MM.1S (cell line): ENCODE measurements at places on chromosomes 16 and 17.

DNA sequence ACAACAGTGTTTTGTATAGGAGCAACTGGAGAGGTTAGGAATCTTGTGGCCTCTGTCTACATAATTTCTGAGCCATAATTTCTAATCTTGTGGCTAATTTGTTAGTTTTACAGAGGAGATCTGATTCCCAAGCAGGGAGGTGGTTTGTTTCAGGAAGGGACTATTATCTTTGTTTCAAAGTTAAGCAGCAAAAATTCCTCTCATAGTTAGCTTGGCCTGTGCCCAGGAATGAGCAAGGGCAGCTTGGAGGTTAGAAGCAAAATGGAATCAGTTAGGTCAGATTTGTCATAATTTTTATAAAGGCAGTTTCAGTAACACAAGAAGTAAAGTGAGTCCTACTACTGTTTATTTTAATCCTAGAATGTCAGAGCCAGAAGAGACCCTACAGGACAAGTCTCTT, 2.0 kb upstream of the RDM1 start:
- DNase-seq, result no peak
- H3K36me3 ChIP-seq, result no peaks in the 10 kb centered on the region
- H3K27ac ChIP-seq, result no peak overlapping the region
- no peak overlapping the region for H3K4me3 ChIP-seq

GRCh38 chr16:53224951-53225533, 170.3 kb downstream of the CHD9 start:
- no peak overlapping the region for H3K27ac ChIP-seq
- peak; percentile 19 for DNase-seq
- no peaks in the 10 kb centered on the region for H3K4me1 ChIP-seq
- no peaks in the 10 kb centered on the region; the same call in 1 of the 2 replicates for H3K36me3 ChIP-seq

GRCh38 chr16:17171250-17172143, 299.3 kb downstream of the XYLT1 start:
- DNase-seq, result no peak
- H3K27ac ChIP-seq, result no peak overlapping the region
- no peaks in the 10 kb centered on the region for H3K36me3 ChIP-seq
- H3K4me3 ChIP-seq, result no peak overlapping the region
- no peaks in the 10 kb centered on the region for H3K27me3 ChIP-seq

DNA sequence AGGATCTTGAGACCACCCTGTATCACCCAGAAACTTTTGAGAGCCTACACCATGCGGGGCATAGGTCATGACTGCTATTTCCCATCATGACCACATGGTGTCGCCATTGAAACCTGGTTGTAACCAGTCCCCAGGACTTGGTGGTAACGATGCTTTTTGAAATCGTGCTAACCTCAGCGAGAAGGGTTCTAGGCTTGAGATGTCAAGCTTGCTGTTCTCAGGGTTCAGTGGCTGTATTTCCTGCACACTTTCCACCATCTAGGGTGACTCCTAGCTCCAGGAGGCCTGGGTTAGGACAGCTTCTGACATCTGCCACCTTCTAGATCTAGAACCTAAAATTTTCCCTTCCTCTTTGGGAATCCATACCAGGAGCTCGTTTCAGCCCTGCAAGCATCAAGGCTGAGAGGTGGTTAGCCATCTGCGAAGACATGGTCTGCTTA, 13.0 kb upstream of the SPNS3 start:
- H3K36me3 ChIP-seq, result no peaks in the 10 kb centered on the region
- no peaks in the 10 kb centered on the region for H3K4me1 ChIP-seq
- H3K27me3 ChIP-seq, result no peaks in the 10 kb centered on the region
- peak; percentile 87 for DNase-seq

- no peak for DNase-seq
- no peaks in the 10 kb centered on the region for H3K27me3 ChIP-seq
- peak overlapping the region; percentile 86; the same call in 1 of the 2 replicates for H3K27ac ChIP-seq
- peak overlapping the region; percentile 81 for H3K4me3 ChIP-seq
- peaks cover 7% of the 10 kb centered on the region for H3K4me1 ChIP-seq
- no peaks in the 10 kb centered on the region; the same call in 1 of the 2 replicates for H3K36me3 ChIP-seq
Measured at GRCh38 chr17:44065668-44066203, 735 bp downstream of the LSM12 start.

DNA sequence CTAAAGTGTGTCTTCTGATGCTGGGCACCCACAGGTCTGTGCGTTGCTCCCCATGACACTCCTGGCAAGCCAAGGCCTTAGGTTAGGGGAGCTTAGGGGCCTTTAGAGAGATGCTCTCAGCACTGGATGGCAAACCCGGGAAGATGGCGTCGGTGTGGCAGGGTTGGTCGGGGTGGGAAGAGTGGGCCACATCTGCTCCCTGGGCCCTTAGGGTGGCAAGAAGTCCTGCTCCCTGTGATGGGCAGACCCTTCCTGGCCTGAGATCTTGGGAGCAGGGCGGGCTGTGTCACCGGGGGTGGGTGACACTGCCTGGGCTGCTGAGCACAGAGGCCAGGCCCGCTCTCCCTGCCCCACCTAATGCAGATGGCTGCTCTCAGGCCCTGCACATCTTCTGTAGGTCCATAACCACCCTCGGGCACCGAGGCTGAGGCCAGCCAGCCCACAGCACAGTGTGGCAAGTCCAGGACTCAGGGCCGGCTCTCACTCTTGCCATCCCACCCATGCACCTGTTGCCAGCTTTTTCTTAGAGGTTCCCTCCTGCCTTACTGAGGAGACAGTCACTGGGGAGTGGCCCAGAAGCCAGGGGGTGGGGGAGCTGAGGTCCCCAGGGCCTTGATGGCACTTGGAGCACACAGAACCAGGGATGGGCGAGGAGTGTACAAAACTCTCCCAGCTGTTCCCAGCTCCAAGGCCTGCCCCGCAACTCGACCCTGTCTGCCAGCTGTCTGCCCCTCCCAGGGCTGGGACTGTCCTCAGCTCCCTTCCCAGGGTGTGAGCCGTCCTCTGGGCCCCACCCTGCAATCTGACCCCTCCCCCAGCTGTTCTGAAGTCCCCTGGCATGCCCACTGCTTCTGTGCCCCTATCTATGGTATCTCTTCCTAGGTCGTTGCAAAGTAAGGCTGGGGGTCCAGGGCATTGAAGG, 4.4 kb upstream of the MTSS2 start:
- no peaks in the 10 kb centered on the region for H3K36me3 ChIP-seq
- no peak overlapping the region for H3K27ac ChIP-seq
- no peak overlapping the region for H3K4me3 ChIP-seq
- DNase-seq, result no peak
- H3K4me1 ChIP-seq, result no peaks in the 10 kb centered on the region

DNA sequence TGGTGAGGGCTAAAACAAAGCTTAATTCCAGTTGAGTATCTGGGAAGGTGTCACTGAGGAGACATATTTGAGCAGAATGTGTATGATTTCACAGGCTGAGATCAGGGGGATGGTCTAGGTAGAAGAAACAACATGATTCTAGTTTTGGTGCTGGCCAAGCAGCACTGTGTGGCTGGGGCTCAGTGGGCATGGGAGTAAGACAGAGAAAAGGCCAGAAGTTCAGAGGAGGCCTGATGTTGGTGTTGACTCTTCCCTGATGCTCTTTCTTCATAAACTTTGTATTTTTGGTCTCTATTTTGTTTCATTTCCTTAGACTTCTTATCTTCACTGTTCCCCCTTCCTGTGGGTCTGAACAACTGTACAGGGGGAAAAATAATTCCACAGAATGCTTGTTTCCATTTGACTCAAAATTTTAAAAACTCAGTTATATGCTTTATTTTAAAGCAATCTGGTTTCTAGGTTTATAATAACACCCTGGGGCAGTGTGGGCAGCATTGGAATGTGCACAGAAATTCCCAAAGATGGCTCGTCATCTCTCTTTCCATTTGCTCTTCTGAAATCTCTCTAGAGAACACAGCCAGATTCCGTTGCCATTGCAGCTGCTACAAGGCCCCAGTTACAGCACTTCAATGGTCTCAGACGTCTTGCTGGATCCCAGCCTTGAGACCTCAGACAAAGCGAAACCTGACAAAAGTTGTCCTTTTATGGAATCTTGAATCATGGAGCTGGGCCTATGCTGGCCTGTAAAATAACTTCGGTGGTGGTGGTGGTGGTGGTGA, 68.3 kb downstream of the SNX11 start:
- H3K27me3 ChIP-seq, result no peaks in the 10 kb centered on the region
- no peaks in the 10 kb centered on the region for H3K4me1 ChIP-seq
- H3K4me3 ChIP-seq, result no peak overlapping the region
- no peak for DNase-seq

- no peaks in the 10 kb centered on the region for H3K36me3 ChIP-seq
- H3K4me3 ChIP-seq, result no peak overlapping the region
- no peak overlapping the region for H3K27ac ChIP-seq
- H3K27me3 ChIP-seq, result peaks cover 19% of the 10 kb centered on the region; the same call in 1 of the 2 replicates
Measured at GRCh38 chr17:31390748-31391495, 553 bp upstream of the RAB11FIP4 start.

GRCh38 chr17:66949501-66949900, 15.0 kb upstream of the CACNG4 start:
- peaks cover 15% of the 10 kb centered on the region for H3K27me3 ChIP-seq
- no peak overlapping the region for H3K27ac ChIP-seq
- no peak overlapping the region for H3K4me3 ChIP-seq
- no peaks in the 10 kb centered on the region for H3K36me3 ChIP-seq

GRCh38 chr17:39769974-39770587, 32.3 kb downstream of the GRB7 start:
- DNase-seq, result peak; percentile 76
- peaks cover 24% of the 10 kb centered on the region for H3K36me3 ChIP-seq
- no peak overlapping the region for H3K4me3 ChIP-seq
- H3K27ac ChIP-seq, result peak overlapping the region; percentile 87
- no peaks in the 10 kb centered on the region for H3K27me3 ChIP-seq

GRCh38 chr17:4605826-4606225, 21.5 kb downstream of the SMTNL2 start:
- H3K36me3 ChIP-seq, result no peaks in the 10 kb centered on the region
- H3K4me1 ChIP-seq, result no peaks in the 10 kb centered on the region
- no peak overlapping the region for H3K4me3 ChIP-seq
- DNase-seq, result peak; percentile 20
- H3K27me3 ChIP-seq, result peaks cover 53% of the 10 kb centered on the region
- H3K27ac ChIP-seq, result no peak overlapping the region

DNA sequence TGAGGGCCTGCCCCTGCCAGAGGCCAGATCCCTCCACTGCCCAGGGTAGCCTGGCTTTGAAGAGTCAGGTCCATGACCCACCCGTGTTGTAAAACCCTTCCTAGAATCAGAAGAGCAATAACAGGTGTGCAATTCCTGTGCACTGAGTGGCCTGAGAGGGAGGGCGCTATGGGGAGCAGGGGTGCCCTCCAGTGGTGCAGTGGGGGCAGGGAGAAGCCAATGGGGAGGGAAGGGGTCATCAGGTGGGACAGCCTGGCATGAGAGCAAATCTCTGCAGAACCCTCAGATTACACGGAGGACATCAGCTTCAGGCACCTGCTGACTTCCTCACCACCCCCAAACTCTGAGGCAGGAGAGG, 72.9 kb upstream of the ZNF469 start:
- no peaks in the 10 kb centered on the region for H3K4me1 ChIP-seq
- no peak overlapping the region for H3K27ac ChIP-seq
- H3K36me3 ChIP-seq, result no peaks in the 10 kb centered on the region
- no peak overlapping the region for H3K4me3 ChIP-seq
- H3K27me3 ChIP-seq, result peaks cover 29% of the 10 kb centered on the region

DNA sequence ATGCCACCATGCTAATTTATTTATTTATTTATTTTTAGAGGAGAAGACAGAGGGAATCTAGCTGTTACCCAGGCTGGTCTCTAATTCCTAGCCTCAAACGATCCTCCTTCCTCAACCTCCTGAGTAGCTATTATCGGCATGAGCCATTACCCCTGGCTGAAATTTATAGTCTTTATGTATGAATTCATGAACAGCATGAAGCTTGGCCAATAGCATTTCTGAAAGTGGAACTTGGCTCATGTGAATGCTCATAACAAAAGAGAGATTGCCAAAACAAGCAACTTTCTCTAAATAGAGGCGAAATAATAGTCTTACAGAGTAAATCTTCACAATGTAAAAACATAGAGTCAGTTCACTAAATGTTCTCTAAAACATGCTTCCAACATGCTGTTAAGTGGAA, 30.1 kb upstream of the SMURF2 start:
- H3K4me1 ChIP-seq, result no peaks in the 10 kb centered on the region
- H3K27ac ChIP-seq, result no peak overlapping the region
- no peak for DNase-seq

DNA sequence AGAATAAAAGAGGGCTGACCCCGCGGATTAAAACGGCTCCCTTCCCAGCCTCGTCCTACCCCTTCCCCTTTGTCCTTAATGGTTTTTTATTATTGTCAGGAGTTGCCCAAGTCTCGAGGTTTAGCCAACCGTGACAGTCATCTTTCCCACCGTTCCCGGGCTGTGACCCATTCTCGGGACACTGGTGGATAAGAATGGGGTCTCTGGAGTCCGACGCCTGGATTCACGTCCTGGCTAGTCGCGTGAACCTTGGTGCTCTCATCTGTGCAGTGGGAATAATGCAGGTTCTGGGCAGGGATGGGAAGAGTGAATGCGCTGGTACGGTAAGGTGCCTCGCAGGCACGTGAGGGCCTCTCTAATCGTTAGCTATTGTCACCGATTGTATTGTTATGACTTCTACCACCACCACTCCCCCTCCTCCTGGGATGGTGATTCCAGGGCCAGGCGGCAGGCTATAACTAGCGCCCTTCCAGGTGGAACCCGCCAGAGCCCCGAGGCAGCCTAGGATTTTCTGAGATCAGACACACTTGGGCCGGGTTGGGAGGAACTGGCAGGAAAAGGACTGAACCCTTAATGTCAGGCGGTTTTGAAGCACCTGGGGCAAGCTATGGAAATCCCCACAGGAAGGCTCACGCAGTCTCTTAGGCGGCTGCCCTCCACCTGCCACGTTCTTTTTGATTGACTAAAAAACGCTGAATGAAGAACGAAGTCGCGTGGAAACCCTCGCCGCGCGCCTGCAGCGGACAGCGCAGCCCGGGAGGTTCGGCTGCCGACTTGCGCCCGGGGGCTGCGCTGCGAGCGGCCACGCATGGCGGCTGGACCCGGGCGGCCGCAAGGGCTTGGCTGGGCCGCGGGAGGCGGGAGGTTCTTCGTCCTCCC, 2.7 kb downstream of the HS3ST3B1 start:
- H3K27me3 ChIP-seq, result no peaks in the 10 kb centered on the region; the same call in 1 of the 2 replicates
- no peak overlapping the region for H3K27ac ChIP-seq
- no peak for DNase-seq
- H3K4me1 ChIP-seq, result no peaks in the 10 kb centered on the region
- no peaks in the 10 kb centered on the region for H3K36me3 ChIP-seq

DNA sequence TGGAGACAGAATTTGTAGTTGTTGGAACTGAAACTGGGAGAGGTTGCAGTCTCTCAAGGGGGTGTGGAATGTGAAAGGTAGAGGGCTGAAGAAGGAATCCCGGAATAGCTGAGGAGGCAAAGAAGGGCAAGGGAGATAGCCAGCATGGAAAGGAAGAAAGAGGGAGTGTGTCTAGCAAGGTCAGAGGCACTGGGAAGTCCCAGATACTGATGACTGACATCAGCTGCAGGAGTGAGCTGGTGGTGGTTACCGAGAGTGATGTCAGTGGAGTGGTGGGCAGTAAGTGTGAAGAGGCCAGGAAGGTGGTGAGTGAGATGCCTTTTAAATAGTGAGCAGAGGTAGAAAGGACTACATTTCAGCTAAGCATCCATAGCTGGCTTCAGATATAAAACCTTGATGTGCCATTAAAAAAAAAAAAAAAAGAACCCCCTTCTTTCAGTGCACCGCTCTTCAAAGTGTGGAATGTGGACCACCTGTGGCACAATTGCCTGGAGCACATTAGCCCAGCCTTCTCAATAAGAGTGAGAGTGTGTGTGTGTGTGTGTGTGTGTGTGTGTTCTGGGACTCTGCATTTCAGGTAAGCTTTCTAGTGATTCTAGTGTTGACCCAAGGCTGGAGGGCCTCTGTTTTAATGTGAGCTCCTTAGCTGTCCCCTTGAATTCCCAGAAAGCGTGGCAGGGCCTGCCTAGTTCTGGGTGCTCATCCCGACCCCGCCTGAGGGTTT, 8.5 kb downstream of the PRMT7 start:
- no peak overlapping the region for H3K27ac ChIP-seq
- H3K36me3 ChIP-seq, result peaks cover 3% of the 10 kb centered on the region; the same call in 1 of the 2 replicates
- no peaks in the 10 kb centered on the region for H3K4me1 ChIP-seq
- H3K27me3 ChIP-seq, result no peaks in the 10 kb centered on the region
- no peak for DNase-seq
- no peak overlapping the region for H3K4me3 ChIP-seq
